A172 (cell line): ENCODE measurements at places on chromosomes 13 and 19.

- no peak for DNase-seq
Measured at GRCh38 chr19:42193706-42194105, 23.8 kb downstream of the DEDD2 start.

- DNase-seq = no peak
Measured at GRCh38 chr13:60720590-60720989, 323.6 kb downstream of the TDRD3 start.

- no peak for DNase-seq
Measured at GRCh38 chr13:110985541-110985940, 70.7 kb upstream of the ANKRD10 start.

GRCh38 chr19:46967578-46968032 is 52.0 kb upstream of the NPAS1 start:
- no peak for DNase-seq

DNA sequence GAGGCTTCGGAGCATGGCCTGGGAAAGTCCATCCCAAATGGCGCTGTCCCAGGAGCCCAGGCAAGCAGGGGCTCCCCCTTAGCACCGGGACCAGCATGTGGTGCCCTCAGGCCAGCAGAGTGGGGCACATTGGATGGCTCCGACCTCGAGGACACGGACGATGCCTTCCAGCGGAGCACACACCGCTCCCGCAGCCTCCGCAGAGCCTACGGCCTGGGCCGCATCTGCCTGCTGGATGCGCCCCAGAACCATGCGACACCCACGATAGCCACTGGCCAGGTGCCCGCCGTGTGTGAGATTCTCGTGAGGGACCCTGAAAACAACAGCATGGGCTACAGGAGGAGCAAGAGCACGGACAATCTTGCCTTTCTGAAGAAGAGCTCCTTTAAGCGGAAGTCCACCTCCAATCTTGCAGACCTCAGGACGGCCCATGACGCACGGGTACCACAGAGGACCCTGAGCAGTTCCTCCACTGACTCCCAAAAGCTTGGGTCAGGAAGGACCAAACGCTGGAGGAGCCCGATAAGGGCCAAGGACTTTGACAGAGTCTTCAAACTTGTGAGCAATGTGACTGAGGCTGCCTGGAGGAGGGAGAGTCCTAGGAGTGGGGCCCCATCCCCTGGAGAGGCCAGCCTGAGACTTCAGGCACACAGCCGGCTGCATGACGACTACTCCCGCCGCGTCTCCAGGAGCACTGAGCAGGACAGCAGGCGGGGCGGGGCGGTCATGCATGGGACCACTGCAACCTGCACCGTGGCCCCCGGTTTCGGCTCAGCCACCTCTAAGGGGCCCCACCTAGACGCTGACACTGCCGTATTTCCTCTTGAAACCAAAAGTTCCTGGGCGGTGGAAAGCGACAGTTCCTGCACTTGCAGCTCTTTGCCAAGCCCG is 63.1 kb downstream of the SPATA13 start:
- no peak for DNase-seq

DNA sequence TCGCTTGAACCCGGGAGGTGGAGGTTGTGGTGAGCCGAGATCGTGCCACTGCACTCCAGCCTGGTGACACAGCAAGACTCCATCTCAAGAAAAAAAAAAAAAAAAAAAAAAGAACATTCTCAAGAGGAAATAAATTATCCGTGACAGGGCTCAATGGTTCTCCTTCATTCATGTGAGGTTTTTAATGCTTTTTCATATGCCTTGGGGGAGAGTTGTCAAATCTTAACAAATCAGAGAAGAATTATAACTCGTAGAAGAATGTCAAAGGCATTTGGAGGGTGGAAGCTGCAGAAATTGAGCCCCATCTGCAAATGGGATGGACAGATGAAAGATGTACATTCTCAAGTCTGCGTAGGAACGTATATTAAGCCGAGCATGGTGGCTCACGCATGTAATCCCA is 34.9 kb upstream of the HOMER3 start:
- DNase-seq = no peak

DNA sequence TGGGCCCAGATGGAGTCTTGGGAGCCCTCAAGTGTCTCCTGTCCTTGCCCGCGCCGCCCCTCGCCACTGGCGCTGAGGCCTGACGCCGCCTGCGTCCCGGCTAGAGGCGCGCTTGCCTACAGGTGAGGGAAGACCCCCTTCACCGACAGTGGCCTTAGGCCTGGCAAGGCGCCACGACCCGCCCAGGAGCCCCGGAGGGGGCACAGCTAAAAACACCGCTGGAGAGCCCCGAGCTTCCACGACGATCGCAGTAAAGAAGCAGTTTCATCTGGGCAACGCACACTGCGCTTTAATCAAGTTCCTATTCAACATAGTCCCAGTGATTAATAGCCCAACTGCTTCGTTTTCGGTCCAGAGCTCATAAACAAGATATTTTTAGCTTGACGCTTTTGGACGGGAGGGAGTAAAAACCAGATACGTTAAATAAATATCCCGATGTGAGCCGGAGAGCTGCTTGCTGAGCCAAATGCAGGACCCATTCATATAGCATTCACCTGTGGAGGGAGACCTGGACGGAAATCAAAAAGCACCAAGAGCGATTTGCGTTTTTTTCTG is 1.5 kb upstream of the CEBPA start:
- no peak for DNase-seq

GRCh38 chr19:21843081-21843480 is 7.1 kb upstream of the ZNF43 start:
- no peak for DNase-seq

DNA sequence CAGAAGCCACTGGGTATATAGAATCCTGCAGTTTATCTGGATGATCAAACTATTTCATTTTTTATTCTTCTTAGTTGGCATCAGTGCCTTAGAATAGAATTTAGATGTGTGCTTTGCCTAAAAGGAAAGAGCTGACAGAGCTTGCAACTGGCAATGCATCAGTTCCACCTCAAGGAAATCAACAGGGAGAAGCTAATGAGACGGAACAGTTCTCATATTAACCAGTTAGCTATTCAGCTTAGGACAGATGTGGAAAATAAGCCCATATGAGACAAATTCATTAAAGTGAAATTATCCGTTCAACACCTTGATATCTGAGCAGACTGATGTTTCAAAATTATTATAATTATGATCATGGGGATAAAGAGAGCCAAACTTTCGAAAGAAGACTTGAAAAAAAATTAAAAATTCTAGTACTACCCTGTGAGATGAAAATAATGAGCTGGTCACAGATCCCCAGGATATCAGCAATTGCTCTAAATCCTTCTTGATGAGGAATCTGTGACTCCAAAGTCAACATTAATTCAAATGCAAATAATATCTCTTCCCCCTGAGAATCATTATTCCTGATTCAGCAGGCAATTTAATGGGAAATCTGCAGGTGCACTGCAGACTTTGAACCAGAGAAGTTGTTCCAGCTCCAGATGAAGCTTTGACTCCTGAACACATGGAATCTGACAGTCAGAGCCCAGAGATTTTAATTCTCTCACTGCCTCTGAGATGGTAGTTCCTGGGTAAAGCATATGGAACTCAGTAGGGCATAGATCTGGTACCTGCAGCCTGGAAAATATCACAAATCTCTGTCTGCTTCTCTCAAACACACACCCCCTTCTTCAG is 486.8 kb downstream of the FOXO1 start:
- DNase-seq = no peak

- DNase-seq = no peak
Measured at GRCh38 chr13:48636550-48636949, 17.2 kb upstream of the CYSLTR2 start.

DNA sequence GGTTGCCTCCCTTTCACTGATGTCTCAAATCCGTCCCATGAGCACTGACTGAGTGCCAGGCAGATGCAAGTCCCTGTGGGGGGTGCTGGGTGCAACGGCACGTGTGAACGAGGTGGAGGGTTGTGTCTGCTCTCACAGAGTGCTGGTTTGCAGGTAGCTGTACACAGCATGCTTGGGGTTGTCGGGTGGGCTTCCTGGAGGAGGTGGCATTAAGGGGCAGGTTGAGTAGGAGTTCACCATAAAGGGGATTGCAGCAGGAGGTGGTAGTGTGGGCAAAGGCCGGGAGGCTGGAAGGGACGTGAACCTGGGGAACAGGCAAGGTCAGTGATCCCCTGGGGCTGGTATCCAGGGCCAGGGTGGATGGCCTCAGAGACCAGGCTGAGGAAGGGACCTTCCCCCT is 17.2 kb downstream of the COLGALT1 start:
- no peak for DNase-seq
